AG09319 (cell line): ENCODE measurements at places on chromosomes 1 and 21.

- no peak for DNase-seq
Measured at GRCh38 chr1:110604586-110605148, 1.5 kb downstream of the KCNA2 start.

- DNase-seq, result no peak
Measured at GRCh38 chr1:151534662-151535278, 5.3 kb upstream of the TUFT1 start.

GRCh38 chr21:44513389-44514217 lies 26.4 kb downstream of the KRTAP10-1 start:
- DNase-seq, result no peak

DNA sequence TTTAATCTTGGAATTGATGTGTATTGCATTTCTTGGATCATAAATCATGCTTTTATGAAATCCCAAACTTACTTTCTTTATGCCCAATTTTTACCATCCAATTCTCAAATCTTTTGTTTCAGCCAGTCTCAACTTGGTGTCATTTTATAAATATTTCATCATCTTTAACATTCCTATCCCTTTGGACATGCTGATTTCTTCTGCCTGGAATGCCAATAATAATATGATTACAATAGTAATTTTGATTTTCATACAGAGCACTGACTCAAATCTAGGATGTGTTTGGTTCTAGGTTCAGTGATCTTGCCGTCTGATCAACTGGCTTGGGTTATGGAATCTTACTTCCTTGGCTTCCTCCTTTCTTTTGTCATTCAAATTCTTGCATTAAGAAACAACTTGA lies 12.8 kb downstream of the RRP15 start:
- DNase-seq, result no peak

DNA sequence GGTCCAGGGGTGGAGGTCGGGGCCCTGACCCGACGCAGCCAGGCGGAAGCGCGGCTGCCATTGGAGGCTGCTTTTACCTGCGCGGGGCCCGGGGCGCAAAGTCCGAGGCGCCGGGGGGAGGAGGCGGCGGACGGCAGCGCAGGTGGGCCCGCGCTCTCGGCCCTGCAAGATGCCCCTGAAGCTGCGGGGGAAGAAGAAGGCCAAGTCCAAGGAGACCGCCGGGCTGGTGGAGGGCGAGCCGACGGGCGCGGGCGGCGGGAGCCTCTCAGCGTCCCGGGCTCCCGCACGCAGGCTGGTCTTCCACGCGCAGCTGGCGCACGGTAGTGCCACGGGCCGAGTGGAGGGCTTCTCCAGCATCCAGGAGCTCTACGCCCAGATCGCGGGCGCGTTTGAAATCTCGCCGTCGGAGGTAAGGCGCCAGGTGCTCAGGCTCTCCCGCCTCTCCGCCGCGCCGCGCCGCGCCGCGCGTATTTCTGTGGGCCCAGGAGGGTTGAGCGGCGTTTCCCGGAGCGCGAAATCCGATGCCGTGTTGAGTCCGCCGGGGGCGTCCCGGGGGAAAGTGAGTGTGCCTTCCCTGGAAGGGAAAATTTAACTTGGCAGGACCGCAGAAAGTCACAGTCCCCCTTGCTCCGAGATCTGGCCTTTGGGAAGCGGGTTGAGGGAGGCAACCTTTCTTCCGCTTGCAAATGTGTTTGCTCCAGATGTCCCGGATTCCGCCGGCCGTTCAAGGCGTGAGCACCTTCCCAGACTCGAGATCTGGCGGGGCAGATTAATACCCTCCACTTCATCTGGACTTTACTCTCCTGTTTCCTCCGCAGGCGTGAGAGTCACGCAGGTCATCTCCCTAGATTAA lies at the start of gene GIPC2:
Gene GIPC2 (plus strand): TSS at position 41 of the 853 bp plus-strand sequence. CDS start 129 bp downstream, at position 170.
- no peak for DNase-seq

DNA sequence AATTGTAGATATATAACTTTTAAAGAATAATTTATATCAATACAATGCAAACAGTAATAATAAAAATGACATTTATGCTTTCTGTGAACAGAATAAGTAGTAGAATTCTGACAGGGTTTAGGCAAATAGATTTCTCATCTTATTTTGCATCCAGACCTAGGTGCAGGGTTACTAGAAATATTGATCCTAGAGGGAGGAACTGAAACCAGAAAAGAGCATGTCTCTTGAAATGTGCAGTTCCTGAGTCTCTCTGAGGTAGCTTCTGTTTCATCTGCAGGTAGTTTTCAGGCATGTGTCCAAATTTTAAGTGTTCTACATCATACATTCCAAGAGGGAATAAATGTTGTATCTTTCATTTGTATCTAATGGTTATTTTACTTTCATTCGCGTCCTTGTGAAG lies 631.9 kb upstream of the ADGRL4 start:
- DNase-seq, result no peak

DNA sequence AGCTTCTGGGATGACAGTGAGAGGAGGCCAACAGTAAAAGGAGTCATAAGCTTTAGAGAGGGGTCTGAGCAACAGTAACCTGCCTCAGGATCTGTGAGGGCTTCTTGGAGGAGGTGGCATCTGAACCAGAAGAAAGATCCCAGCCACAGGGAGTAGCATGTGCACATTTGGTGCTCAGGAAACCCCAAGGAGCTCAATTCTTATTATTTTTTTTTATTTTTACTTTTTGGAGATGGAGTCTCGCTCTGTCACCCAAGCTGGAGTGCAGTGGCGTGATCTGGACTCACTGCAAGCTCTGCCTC lies 4.7 kb downstream of the THEMIS2 start:
- no peak for DNase-seq

- DNase-seq, result no peak
Measured at GRCh38 chr1:227889863-227890405, 57.8 kb downstream of the WNT9A start.

DNA sequence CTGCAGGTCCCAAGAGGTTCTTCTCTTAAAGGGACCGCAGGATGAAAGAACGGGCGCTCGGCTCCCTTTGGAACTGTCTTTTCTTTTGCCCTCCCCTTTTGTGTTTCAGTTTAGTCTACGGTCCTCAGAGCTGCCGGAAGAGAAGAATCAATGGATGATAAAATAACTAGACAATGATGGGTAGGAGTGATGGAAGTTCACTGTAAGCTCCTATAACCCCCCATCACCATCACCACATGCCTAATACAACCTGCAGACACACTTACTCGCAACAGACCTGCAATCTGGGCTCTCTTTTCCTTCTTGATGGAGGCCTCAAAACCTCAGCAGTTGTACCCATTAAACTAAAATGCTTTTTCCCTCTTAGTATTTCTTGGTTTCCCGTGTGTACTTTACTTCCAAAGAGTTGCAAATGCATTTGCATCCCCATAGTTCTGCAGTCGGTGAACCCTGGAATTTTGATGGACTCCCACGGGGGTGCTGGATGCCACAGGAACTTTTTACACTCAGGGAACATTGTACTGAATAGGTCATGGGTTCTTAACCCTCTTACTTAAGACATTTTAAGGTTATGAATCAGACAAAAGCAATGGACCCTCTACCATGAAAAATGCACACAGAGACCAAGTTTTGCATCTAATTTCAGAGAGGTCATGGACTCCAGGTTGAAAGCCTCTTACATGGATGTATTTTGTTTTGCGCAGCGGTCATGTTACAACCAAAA lies 633 bp upstream of the RFX5 start:
- DNase-seq, result no peak
